ENCODE measurements at places on chromosomes 1 and 21.

DNA sequence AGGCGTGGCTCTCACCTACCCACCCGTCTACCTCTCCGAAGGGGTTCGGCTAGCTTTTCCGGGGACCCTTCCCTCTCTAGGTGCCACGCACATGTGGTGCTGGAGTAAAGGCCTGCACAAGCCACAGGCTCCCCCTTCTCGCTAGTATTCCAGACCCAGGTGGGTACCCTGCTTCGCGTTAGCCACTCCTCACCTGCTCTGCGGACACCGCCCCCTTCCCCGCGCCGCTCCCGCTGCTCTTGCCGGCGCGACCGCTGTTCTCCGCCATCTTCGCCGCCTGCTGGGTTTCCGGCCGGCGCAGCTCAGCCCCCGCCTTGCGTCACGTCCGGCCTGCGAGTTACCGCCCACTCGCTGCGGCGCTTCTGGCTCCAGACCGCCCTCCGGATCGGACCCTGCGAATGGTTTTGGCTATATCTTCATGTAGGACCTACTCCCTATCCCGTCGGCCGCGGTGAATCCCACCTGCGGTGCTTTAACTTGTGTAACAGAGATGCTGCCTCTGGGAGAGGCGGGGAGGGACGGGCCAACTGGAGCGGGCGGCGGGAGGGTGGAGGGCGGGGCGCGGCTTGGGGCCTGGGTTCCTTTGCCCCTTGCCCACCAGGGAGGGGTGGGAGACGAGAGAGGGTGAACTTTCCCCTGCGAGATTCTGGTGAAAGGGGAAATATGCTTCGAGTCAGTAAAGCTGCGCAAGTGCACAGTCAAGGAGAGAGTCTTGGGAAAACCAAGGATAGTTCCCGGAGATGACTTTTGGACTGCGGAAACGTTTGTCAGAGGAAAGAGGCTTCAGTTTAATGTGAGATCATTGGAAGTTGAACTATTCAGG is at the start of the genes NIT1 and PFDN2:
Gene NIT1 (plus strand): TSS at position 347 of the 823 bp plus-strand sequence. CDS start 72 bp downstream, at position 419.
Gene PFDN2 (minus strand): TSS at position 279 of the 823 bp plus-strand sequence. CDS start 11 bp downstream, at position 268.
- DNase-seq = peak; percentile 94

DNA sequence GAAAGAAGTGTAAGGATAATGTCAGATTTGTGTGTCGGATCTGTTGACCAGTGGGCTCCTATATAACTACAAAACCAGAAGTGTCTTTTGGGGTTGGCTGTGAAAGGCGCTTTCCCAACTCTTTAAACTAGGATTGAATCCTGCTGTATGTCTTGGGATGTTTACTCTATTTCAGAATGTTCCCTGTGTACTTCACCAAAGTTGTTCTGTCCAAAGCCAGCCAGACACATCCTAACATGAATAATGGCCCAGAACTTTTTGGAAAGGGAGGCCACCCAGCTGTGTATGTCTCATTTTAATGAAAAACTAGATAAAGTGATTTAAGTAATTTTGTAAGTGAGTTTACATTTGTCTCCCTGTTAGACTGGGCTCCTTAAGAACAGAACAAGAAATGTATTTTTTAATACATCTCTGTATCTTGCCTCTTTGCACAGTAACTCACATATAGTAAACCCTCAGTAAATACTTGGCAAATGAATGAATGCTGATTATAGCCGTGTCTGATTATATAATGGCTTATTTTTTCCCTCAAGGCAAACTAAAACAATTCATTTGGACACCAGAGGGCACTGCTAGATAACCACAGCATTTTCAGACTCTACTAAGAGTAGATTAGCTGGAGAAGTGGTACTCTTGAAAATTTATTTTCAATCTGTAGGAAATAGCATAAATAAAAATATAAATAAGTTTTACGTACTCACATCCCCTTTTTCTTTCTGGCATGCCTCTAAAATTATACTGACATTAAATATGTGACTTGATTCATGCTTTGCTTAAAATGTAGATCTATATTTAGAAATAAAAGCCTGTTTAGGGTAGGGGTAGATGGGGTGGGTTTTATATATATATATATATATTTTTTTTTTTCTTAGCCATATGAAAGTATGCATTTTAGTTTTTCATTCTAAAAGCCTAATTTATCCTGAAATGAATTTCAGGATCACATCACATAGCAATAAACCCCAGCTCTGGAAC is 23.8 kb downstream of the TSEN15 start:
- peak; percentile 79 for DNase-seq

GRCh38 chr1:214326406-214326805 is 45.4 kb downstream of the SMYD2 start:
- no peak for DNase-seq

DNA sequence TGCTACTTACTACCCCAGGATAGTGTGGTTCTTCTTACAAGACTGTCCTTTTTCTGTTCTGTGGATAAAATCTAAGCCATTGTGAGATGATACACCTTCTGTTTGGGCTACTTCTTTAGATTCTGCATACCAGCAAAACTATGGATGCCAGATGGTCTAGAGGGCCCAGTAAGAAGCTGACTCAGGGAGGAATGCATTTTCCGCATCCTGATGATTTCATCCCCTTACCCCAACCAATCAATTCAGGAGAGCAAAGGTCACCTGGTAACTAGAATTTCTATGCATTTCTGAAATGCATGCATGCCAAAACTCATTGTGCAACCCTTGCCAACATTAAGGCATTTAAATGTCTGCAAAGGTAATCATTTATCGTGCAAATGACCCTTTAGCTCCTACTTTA is 285.7 kb upstream of the ZP4 start:
- DNase-seq = no peak

DNA sequence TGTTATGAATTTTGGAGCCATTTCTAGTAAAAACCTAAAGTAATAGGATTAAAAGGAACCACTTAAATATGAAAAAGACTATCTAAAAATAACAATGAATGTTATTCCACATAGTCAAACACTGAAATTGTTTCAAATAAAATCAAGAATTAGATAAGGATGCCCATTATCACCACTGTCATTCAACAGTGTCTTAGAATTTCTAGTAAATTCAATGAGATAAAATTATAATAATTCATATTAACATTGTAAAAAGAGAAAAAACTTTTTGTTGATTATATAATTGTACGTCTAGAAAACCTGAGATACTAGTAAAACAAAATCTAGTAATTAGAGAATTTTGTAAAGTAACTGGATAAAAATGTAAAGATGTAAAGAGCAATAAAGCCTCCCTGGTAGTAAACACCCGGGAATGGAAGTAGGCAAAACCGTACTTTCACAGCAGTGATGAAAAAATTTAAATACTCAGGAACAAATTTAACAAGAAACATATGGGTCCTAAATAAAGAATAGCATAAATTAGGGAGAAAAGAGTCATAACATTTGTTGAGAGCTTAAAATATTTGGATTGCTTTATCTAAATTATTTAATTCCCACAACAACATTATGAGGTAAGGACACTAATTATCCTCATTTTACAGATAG is 56.4 kb downstream of the LBR start:
- no peak for DNase-seq

DNA sequence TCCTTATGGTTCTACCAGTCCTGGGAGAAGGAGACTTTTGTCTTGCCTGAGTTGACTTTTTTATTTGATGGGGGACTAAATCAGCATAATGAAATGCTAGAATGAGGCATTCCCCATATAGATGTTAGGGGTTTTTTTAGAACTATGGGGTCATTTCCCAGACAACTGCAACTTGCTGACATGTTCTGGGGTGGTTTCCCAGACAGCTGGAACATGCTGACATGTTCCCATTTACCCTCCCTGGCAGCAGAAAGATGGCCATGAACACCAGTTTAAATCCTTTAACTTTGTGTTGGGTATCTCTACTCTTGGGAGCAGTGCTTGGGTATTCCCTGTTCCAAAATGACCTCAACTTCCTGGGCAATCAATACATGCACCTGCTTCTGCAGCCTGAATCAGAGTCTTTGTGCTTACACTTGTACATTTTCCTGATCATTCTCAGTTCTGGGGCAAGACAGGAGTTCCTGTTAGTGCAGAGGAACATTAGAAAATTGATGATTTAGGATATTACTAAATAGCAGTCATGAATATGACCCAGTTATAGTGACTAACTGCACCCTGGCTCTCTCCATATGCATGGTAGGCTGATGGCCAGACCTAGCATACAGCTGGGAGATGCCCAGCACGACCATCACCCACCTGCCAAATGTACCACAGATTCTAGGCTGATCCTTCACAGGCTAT is 75.4 kb upstream of the CD5L start:
- DNase-seq = no peak

Data from foreskin fibroblast (primary cell).